Right ventricle myocardium superior (tissue), 1 donor: ENCODE measurements at places on chromosomes 2 and 18. TPM values are rescaled to one million over a fixed set of nuclear protein-coding genes. Genes with fewer than 3 reads are reported as not detected.

SULT1C2 gene
- total RNA-seq = 0.48 TPM

CHRNG gene
- not detected for total RNA-seq

CDH20 gene
- total RNA-seq = 0.05 TPM

RBM44 gene
- 0.38 TPM for total RNA-seq

UGT1A6 gene
- 0.32 TPM for total RNA-seq

TRIM43 gene
- not detected for total RNA-seq

SEMA4F gene
- total RNA-seq = 3.5 TPM

FASTKD1 gene
- total RNA-seq = 111 TPM

PFN4 gene
- total RNA-seq = 0.46 TPM

HPCAL1 gene
- total RNA-seq = 34.3 TPM

CCBE1 gene
- 3.9 TPM for total RNA-seq

FBLN7 gene
- total RNA-seq = 0.38 TPM

FN1 gene
- total RNA-seq = 77.7 TPM

GRHL1 gene
- total RNA-seq = 1.0 TPM

NT5DC4 gene
- not detected for total RNA-seq

LYPD6B gene
- not detected for total RNA-seq

CNGA3 gene
- total RNA-seq = not detected

ZNF516 gene
- total RNA-seq = 12.6 TPM

IL36G gene
- total RNA-seq = not detected

GALNT3 gene
- 0.19 TPM for total RNA-seq

SCN2A gene
- total RNA-seq = 0.05 TPM

CIB4 gene
- not detected for total RNA-seq

DNER gene
- 2.3 TPM for total RNA-seq

PLEKHB2 gene
- total RNA-seq = 31.0 TPM

MCFD2 gene
- 57.1 TPM for total RNA-seq

ANKZF1 gene
- 27.3 TPM for total RNA-seq

XDH gene
- 0.13 TPM for total RNA-seq

SERPINB3 gene
- not detected for total RNA-seq

IKZF2 gene
- 4.3 TPM for total RNA-seq

TACR1 gene
- 0.11 TPM for total RNA-seq

PTGR3 gene
- total RNA-seq = 81.5 TPM

ATP5MC3 gene
- 1,284 TPM for total RNA-seq

SNED1 gene
- 8.0 TPM for total RNA-seq

PROC gene
- total RNA-seq = not detected

C2orf78 gene
- total RNA-seq = not detected

ACKR3 gene
- 27.9 TPM for total RNA-seq

PPP1CB gene
- 429 TPM for total RNA-seq

HOXD13 gene
- total RNA-seq = not detected

OSR1 gene
- total RNA-seq = 5.4 TPM

CDK5R2 gene
- not detected for total RNA-seq

LIMS4 gene
- total RNA-seq = 2.4 TPM

SLC5A7 gene
- total RNA-seq = 0.19 TPM

TAF4B gene
- total RNA-seq = 1.5 TPM

CXCR1 gene
- 0.54 TPM for total RNA-seq

EFHD1 gene
- 24.3 TPM for total RNA-seq

CRYGD gene
- total RNA-seq = not detected

OSGEPL1 gene
- total RNA-seq = 9.4 TPM

LYG2 gene
- total RNA-seq = not detected

SP140L gene
- total RNA-seq = 5.5 TPM

ALPG gene
- total RNA-seq = not detected

SLC9A2 gene
- not detected for total RNA-seq

RAPGEF4 gene
- 7.2 TPM for total RNA-seq

STPG4 gene
- total RNA-seq = not detected

CRYBA2 gene
- not detected for total RNA-seq

ANKRD39 gene
- total RNA-seq = 14.6 TPM

TUBA4B gene
- total RNA-seq = not detected
